Stimulated activated naive CD8-positive, alpha-beta T cell treated with anti-CD3 and anti-CD28 coated beads, Interleukin-15, amount 100 ng/mL, for 72 hours (primary cell): ENCODE measurements at places on chromosomes 4 and X.

- no peak for DNase-seq
Measured at GRCh38 chrX:19602866-19603622, 87.7 kb upstream of the MAP3K15 start.

DNA sequence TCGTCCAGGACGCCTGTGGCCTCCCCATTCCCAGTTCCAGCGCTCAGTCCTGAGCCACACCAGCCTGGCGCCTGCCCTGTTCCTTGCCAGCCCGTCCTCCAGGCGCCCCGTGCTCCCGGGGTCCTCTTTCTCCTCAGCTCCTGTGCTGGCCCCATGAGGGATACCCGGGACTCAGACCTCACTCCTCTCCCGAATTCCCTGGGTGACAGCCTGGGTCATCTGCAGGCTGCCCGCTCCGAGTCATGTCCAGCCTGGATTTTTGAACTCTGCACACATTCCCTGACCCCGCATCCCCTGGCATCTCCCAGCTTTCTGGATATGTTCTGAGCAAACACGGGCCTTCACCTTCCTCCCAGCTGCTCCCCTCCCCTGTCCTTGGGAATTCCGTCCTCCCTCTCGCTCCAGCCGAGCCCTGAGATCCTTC is 14.9 kb upstream of the ADD1 start:
- no peak for DNase-seq

GRCh38 chr4:74449571-74450297 is 4.8 kb downstream of the AREG start:
- no peak for DNase-seq

GRCh38 chr4:51901363-51901762 is 58.4 kb downstream of the DCUN1D4 start:
- no peak for DNase-seq

DNA sequence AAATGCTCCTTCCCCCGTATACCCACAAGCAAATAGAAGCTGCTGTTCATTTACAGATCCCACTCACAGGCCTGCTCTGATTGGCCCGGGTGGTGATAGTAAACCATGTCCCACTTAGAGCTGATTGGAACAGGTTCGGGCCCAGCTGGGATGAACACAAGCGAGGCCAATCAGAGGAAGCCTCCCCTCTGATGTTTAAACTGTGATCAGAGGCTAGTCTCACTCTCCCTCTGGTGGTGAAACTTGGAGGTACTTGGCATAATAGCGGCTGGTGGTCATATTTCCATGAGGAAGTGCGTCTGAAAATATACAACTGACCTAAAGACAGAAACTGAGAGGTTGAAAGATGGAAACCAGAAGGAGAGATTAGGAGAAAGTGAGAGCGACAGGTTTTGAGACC is 51.5 kb upstream of the TRPC3 start:
- DNase-seq = peak; percentile 12

- no peak for DNase-seq
Measured at GRCh38 chr4:37983951-37984350, 23.8 kb downstream of the PTTG2 start.

DNA sequence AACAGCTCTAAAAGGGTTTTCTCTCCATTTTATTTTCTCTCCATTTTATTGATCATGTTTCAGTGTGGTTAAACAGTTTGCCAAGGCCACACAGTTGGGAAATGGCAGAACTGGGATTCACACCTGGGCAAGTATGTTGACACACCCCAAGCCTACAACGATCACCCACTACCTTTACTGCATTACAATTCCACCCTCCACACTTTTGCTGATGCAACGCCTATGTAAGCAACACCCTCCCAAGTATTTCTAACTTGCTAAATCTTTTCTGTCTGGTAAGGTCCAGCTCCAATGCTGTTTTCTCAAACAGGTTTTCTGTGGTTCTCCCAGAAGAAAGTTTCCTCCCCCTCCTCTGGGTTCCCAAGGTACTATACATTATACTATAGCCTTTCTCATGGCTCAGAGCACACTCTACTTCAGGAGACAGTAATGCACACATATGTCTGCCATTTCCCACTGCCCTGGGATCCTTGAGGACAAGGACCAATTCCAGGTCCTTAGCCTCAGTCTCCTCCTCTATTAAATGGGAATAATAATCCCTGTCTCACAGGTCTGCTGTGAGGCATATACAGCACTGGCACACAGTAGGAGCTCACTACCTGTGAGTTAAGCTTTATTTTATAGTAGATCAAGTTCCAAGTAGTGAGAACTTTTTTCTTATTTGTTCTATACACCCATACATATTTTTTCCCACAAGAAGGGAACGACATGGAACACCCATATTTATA is 27.9 kb downstream of the IQSEC2 start:
- no peak for DNase-seq

GRCh38 chr4:99131378-99131777 is 12.7 kb downstream of the ADH4 start:
- no peak for DNase-seq

DNA sequence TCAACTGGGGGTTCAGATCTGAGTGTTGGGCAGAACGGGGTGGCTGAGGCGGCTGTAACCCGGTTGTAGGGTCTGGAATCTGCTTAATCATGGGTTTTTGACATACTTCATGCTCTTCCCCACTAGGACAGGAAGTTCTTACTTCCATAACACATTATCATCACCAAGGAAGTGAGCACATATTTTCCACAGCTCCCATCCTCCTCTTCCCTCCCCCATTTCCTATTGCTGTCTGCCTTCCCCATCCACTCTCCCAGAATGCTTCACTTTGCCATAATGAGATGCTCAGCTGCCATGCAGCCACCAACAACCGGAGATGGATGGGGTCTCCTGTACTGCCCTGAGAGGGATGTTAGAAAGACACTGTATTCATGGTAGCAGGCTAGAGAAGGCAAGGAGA is 6.4 kb upstream of the DCUN1D4 start:
- DNase-seq = no peak

DNA sequence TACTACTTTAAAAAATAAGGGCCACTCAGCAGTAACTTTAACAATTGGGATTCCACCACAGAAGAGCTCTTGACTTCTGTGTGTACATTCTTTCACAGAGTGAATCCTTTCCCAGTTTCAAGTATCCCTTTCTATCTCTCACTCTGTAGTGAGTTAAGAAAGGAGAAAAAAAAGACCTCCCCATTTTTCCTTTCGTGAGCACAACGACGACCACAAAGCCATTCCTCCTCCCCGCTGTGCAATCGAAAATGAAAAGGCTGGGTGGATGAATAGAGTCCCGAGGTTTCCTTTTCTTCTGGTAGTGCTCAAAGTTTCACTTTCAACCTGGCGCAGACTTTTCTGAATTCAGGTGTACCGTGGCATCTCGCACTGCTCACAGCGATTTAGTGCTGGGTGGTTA is 58.0 kb downstream of the TAB3 start:
- peak; percentile 34 for DNase-seq

- DNase-seq = no peak
Measured at GRCh38 chr4:138035781-138036258, 206.3 kb downstream of the SLC7A11 start.

- DNase-seq = no peak
Measured at GRCh38 chr4:13933191-13933590, 305.7 kb upstream of the BOD1L1 start.

DNA sequence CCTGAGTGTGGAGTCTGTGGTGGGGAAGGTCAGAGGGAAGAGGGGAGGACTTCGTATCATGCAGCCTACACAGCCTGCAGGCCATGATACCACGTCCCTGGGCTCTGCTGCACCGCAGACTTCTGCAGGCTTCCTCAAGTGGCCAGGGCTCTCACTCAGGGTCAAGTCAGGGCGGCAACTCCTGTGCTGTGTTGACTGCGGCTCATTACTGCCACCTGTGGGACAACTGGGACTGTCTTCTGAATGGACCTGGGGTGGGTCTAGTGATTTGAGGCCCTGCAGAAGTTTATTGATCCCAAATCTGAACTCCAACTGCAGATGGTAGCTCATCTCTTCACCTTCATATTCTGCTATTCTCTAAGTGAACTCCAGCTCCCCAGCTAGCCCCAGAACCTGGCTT is 167.1 kb downstream of the NSUN7 start:
- DNase-seq = peak; percentile 50

DNA sequence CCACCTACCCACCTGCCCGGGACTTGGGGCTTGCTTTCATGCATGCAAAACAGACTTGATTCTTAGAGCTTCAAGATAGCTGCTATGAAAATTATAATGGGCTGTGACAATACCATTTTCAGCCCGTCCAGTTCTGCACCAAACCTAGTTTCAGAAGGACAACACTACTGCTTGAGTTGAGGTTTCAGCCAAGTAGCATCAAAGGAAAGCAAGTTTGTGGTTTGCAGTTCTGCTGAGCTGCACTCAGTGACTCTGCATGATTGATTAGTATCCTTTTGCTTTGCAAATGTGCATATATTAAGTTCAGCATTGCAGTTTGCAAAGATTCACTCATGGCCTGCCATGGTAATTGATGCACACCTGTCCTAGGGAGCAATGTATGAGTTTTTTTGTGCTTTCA is 442.7 kb downstream of the RPA4 start:
- DNase-seq = no peak

- DNase-seq = no peak
Measured at GRCh38 chr4:174460684-174461083, 61.6 kb downstream of the HPGD start.

DNA sequence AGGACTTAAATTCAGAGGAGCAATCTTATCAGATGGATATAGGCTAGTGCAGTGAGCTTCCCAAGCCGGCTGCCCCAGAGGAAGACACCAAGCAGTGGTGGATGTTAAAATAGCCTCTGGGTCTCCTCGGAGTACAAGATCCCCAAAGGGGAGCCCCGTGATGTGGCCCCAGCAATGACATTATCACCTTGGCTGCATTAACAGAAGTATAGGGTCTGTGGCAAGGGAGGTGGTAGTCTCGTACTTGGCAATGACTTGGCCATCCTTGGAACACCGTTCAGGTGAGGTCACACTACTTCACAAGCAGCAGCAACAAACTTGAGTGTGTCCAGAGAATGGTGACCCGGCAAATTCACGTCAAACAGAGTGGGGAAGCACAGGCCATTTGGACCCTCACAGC is 67.8 kb downstream of the PSAPL1 start:
- DNase-seq = no peak

GRCh38 chr4:79181190-79181589 is 144.7 kb downstream of the NAA11 start:
- no peak for DNase-seq

DNA sequence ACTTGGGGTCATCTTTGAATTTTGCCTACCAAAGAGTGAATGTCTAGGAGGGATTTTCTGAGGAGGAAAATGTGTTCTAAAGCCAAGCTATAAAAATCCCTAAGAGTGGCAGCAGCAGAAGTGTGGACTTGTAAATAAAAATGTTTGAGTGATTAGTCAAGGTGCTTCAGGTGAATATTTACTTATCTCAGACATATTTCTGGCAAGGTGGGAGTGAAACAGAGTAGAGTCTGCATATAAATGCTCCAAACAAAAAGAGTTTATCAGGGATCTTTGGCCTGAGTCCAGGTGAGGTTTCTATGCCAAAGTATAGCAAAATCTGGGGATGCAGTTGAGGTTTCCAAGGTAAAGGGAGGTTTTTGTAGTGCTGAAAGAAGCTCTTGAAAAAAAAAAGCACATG is 19.7 kb downstream of the CYSLTR1 start:
- DNase-seq = no peak

GRCh38 chr4:53228036-53228435 is 137.8 kb downstream of the SCFD2 start:
- no peak for DNase-seq

DNA sequence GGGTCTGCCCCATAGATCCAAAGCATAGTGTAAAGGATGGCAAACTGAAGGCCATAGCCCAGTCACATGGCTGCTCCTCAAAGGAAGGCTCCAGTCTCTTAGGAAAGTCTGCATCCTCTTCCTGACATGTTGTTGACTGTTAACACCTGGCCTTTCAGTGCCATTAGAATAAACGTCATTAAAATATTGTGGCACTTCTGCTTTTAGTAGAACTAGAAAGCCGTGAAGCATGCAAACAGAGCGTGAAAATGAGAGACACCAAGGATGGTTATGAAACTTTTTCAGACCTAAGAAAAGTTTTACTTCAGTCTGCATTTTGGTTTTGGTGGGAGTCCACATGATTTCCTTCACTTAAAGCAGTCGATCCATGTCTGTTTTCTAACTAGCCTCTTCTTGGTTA is 41.1 kb upstream of the AFF2 start:
- no peak for DNase-seq

GRCh38 chr4:3107691-3108121 is 33.2 kb downstream of the HTT start:
- DNase-seq = no peak

DNA sequence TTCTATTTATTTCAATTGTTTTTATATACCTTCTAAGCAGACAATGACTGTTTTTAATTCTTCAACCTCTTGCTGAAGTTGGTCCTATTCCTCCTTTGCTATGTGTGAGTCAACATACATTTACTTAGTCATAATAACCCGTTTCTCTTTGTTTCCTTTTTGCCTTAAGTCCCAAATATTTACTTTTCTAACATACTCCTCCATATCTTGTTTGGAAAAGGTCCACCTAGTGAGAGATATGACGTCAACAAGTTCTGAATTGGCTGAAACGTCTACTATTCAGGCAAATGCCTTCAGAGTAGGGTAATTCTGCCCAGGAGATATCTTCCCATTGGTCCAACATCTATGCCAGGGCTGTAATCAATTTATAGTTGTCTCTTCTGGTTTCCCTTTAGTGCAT is 179.3 kb upstream of the GEMIN8 start:
- no peak for DNase-seq

DNA sequence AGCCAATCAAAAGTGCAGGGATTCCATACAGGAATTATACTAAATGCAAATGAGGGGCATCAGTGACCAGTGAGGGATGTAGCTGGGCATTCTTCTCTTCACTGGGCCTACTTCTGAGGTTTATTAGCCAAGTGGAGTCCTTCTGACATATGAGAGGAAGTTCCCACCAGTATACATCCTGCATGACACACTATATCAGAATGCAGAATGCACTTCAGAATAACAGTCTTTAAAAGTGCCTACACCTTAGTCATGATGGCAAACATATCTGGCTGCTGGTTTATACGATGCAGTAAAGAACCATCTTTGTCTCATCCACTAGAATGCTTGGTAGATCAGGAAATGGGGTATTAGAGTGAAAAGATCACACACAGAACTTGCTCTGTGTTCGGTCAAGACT is 180.3 kb upstream of the PPARGC1A start:
- no peak for DNase-seq

DNA sequence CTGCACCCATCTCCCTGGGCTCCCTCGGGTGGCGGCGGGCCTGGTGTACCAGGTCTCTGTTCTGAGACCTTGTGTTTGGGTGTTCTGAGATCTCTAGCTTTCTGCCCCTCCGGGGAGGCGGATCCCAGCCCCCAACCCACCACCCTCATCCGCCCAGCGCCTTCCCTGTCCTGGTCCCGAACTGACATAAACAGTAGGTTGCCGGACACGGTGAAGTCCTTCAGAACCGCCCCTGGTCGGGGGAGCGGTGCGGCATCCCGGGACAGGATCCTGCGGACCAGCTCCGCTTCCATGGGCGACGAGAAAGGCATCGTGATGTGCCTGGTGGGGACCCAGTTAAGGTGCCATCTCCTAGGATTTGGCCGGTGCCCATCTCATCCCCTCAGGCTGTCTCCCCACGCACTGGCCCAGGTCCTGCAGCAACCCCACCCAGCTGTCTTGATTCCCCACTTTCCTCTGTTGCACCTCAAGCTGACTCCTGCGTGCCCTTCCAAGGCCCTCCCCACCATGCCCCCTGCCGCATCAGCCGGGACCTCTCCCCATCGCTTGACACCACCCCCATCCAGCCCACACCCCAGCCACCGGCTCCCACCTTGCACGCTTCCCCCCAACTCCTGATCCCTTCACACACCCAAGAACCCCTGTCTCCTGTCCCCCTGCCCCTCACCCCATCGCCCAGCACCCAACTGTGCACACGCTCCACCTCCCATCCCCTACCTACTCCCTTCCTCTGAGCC is 900 bp downstream of the CTAG2 start:
- no peak for DNase-seq

GRCh38 chrX:153669174-153669890 is 4.3 kb downstream of the PNCK start:
- DNase-seq = peak; percentile 49
